Uterus (tissue), 4 donors: ENCODE measurements at places on chromosomes 4 and X. TPM values are rescaled to one million over a fixed set of nuclear protein-coding genes. Genes with fewer than 3 reads are reported as not detected.

- H3K4me1 ChIP-seq, result no peaks in the 10 kb centered on the region
- no peak overlapping the region for H3K27ac ChIP-seq
- no peak overlapping the region for H3K4me3 ChIP-seq
- H3K27me3 ChIP-seq, result no peaks in the 10 kb centered on the region
Measured at GRCh38 chr4:148060264-148061140, 328.6 kb downstream of the ARHGAP10 start.

DNA sequence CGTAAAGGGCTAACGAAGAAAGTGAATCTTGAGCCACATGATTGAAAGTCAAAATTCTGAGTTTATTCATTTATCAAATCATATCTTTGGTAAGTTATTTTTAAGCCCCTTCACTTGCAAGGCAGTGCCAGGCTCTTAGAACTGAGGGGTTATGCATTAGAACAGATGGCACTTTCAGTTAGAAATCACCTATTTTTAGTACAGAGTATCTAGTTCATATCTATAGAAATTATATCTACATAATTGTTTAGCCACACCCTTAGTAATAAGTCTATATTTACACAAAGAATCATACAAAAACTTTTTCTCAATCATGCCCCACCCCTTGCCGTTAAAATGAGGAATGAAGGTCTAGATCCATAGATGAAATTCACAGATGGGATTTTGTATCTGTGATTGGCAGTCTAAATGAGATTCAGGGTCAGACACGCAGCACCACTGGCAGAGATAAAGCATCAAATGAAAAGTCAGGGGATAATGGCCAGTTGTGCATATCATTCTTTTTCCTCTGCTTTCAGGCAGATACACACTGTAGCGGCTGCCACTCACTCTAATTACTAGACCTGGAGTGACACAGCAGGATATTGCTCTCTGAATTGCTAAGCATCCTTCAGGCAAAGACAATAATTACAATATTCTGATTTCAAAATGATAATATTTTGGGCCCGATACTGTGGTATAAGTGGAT, 440.5 kb downstream of the MAPK10 start:
- H3K36me3 ChIP-seq, result no peaks in the 10 kb centered on the region
- H3K4me3 ChIP-seq, result no peak overlapping the region
- DNase-seq, result no peak
- H3K4me1 ChIP-seq, result no peaks in the 10 kb centered on the region

DNA sequence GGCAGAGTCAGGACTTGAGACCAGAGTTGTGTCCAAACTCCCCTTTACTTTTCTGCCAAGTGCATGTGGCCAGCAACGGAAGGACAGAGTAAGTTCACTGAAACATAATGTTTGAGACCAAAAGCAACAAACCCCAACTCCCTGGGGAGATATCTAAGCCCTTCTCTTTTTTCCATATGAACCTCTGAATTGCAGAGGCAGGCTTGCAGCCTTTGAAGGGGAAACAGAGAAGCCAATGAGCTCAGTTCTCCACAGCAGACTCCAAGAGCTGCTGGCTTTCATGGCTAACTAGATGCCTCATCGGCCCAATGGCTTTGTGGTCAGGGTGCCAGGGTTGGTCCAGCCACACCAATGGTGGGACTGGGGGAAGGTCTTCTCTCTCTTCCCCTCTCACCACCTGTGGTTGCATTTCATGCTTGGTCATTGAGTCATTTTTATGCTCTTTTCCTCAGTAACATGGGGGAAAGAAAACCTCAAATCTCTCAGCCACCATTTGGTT, 34.0 kb downstream of the STARD8 start:
- no peaks in the 10 kb centered on the region for H3K27me3 ChIP-seq
- H3K4me3 ChIP-seq, result no peak overlapping the region
- no peaks in the 10 kb centered on the region for H3K36me3 ChIP-seq
- no peak for DNase-seq
- H3K4me1 ChIP-seq, result no peaks in the 10 kb centered on the region
- no peak overlapping the region for H3K27ac ChIP-seq

GRCh38 chr4:8906991-8907595, 35.5 kb upstream of the HMX1 start:
- no peak for DNase-seq
- no peak overlapping the region for H3K27ac ChIP-seq
- no peaks in the 10 kb centered on the region for H3K4me1 ChIP-seq
- H3K4me3 ChIP-seq, result no peak overlapping the region
- no peaks in the 10 kb centered on the region for H3K27me3 ChIP-seq
- no peaks in the 10 kb centered on the region for H3K36me3 ChIP-seq

DNA sequence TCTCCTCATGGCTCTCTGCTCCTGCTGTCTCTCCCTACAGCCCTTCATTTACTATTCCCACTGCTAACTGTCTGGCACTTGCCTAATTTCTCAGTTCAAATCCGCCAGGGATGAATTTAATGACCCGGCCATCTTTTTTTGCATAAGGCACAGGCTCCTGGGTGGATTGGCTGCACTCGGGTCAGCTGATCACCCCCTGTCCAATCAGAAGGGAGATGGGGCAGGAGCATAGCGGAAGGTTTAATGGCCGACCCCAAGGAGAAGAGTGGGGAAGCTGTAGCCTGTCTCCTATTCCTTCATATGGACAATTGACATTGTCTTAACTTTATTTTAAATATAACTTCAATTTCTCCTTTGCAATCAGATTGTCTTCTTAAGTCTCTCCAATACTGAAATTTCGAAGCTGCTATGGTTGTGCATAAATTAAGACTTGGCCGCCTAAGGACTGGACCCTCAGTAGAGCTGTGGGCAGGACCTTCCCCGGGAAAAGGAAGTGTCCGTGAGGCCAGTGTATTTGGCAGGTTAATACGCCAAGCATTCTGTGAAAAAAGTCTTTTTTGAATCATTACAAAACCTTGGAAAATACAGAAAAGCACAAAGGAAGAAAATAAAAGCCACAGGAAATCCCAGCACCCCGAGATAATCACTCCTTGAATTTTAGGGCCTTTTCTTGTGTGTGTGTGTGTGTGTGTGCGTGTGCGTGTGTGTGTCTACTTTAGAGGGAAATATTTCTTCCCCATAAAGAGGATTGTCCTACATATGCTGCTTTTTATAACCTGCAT, 55.5 kb downstream of the SMIM20 start:
- H3K27me3 ChIP-seq, result no peaks in the 10 kb centered on the region
- no peak overlapping the region for H3K27ac ChIP-seq
- peaks cover 6% of the 10 kb centered on the region for H3K4me1 ChIP-seq
- H3K36me3 ChIP-seq, result no peaks in the 10 kb centered on the region
- no peak for DNase-seq
- no peak overlapping the region for H3K4me3 ChIP-seq

The GDI1 gene
- 155 TPM for total RNA-seq

The TIGD4 gene
- 2.6 TPM for total RNA-seq

The SLC10A4 gene
- total RNA-seq, result 0.24 TPM
